ENCODE measurements at places on chromosomes 6 and 20.

DNA sequence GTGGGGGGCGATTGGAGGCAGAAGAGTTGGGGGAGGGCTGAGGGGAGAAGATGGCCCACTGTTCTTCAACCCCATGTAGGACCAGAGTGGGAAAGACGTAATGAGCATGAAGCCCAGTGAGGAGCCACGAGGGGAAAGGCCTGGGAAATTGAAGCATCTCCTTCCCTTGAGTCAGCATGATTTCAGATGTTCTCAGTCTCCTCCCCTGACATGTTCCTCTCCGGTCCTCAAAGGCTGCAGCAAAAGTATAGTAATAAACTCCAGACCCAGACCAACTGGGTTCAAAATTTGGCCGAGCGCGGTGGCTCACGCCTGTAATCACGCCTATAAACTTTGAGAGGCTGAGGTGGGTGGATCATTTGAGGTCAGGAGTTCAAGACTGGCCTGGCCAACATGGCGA is 1.9 kb upstream of the NFKBIE start:
- no peak for DNase-seq

DNA sequence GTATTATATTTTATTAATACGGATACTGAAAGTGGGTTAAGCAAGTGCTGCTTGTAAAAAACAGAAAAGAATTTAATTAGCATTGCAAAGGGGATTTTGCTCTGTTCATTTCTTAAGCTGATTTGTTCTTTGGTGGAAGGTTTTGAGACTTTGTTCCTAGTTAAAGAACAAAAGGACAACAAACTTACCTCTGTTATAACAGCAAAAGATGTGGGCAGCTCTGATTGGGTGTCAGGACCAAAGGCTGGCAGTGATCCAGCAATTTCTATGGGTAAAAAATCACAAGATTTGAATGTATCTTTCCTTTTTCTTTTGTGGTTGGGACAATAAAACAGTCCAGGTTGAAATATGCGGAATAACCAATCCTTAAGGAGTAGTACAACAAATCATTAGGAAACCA is 68.8 kb downstream of the IMPG1 start:
- no peak for DNase-seq

GRCh38 chr6:64231928-64232327 is 596.3 kb downstream of the PHF3 start:
- no peak for DNase-seq

- DNase-seq, result no peak
Observed at GRCh38 chr20:10094566-10095173, 59.9 kb downstream of the ANKEF1 start.

- DNase-seq, result no peak
Observed at GRCh38 chr20:23258747-23259121, 91.9 kb upstream of the NXT1 start.

Measured in KG1 (cell line).